Cardiac septum (tissue), 1 donor: ENCODE measurements at places on chromosomes 1 and 21. TPM values are rescaled to one million over a fixed set of nuclear protein-coding genes. Genes with fewer than 3 reads are reported as not detected.

Gene GBP4
- total RNA-seq = 6.4 TPM

Gene SLC45A3
- 1.8 TPM for total RNA-seq

Gene RXFP4
- total RNA-seq = not detected

GRCh38 chr1:156104065-156104810 is 10.3 kb upstream of the LMNA start:
- no peak for DNase-seq

DNA sequence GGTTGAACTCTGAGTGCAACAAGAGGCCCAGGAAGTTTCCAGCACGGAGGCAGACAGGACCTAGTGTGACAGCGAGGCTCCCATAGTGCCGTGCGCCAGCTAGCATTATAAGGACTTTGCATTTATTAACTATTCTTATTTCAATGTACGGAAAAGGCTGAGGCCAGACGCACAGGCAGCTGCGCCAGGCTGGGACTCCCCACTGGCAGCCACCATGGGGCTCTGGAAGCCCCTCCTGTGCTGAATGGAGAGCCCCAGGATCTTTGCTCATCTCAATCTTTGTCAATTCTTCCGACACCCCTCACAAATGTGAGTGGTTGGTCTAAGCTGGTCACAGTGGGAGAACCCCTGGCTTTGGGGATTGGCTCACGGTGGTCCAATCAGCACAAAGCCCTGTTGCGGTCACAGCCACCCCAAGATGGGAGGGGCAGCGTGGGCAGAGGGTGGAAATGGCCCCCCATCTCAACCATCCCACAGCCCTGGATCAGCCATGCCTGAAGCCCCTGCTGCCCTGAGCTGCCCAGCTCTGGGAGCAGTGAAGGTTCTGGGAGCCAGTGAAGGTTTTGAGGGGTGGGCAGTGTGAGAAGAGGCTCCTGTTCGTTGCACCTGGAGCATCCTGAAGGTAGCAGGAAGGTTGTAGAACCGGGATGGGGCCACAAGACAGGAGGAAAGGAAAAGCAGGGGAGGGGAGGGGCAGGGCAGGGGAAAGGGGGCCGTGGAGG is 59.5 kb upstream of the ADARB1 start:
- peak; percentile 26 for DNase-seq

DNA sequence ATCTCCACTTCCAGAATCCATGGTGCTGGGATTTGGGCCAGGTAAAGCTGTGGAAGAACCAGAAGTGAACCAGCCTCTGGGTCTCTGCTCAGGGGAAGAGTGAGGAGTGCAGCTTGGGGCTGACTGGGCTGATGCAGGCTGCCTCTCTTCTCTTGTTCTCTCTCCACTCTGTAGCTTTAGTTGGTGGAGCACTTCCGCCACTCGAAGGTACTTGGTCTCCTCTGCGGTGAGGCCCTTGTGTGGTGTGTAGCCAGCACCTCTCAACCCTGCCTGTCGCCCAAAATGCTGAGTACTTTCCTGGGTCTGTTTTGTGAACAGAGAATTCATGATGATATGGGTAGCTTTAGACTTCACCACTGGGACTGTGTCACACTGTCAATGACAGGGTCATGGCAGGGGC is 63.2 kb downstream of the URB2 start:
- no peak for DNase-seq

- DNase-seq = no peak
Observed at GRCh38 chr1:98896711-98897445, 107.8 kb downstream of the PLPPR5 start.

Gene UBIAD1
- total RNA-seq = 13.2 TPM

DNA sequence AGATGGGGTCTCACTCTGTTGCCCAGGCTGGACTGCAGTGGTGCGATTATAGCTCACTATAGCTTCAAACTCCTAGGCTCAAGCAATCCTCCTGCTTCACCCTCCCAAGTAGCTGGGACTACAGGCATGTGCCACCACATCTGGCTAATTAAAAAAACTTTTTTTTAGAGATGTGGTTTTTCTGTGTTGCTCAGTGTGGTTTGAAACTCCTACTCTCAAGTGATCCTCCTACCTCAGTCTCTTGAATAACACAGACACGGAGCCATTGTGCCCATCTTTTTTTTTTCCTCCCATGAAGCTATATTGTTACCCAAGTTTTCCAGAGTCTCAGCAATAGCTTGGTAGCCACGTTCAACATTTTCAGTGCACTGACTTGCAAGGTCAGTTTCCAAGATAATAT is 2.7 kb downstream of the GIPC2 start:
- DNase-seq = no peak

- DNase-seq = no peak
Observed at GRCh38 chr1:113021430-113022085, 51.4 kb upstream of the LRIG2 start.

Gene CYP4Z1
- not detected for total RNA-seq

- DNase-seq = no peak
Observed at GRCh38 chr1:206550446-206550845, 43.1 kb downstream of the RASSF5 start.

DNA sequence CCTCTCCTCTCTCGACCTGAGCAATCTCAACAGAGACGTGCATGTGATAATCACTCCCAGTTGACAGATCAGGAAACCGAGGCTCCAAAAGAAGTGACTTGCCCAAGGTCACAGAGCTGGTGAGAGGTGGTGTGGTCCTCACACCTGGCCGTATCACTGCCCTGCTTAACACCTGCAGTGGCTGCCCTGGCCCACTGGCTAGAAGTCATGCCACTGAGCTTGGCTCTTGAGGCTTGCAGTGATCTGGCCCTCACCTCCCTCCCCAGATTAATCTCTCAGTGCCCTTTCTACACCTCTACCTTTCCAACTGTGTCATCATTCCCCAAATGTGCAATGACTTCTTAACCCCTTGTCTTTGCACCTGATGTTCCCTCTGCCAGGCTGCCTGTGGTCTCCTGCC is 38.8 kb downstream of the CDCP2 start:
- DNase-seq = no peak

GRCh38 chr1:161195171-161195570 is 3.7 kb downstream of the ADAMTS4 start:
- DNase-seq = no peak

DNA sequence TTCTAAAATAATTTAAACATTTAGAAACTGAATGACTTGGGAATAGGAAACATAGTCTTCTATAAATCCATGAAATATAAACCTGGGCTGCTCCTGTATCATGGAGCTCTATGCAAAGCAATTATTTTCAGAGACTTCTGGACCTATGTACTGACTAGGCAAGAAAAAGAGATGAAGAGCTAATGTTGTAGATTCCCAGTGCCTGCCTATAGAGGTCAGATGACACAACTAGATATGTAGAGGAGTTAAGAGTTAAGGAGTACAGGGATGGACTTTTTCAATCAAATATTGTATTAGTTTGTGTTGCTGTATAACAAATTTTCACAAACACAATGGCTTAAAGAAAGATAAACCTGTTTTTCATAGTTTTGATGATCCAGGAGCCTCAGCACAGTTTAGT is 1434.5 kb downstream of the KCNT2 start:
- DNase-seq = no peak

DNA sequence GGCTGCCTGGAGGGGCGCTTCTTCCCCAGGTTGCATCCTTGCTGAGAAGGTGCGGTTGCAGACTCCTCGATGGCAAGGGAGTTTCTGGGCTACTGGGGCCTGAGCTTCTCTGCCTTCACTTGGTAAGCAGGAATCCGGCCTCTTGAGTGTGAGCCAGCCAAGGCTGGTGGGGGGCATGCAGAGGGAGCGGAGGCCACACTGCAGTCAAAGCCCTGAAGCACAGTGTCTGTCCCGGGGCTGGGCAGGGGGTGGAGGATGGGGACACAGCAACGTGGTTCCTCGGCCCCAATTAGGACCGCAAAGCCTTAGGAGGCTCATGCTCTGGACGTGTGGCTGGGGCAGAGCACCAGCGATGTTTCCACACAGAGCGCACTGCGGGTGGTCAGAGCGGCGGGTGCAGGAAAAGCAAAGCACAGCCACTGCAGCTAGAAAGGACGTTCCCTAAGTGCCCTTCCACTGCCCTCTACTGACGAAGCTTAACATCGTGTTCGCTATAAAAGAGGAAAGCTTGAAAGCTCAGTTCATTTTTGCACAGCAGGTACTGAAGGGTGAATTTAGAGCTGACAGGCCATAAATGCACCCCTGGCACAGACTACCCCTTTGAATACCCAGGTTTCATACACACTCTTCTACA is 60.7 kb upstream of the COG2 start:
- no peak for DNase-seq

DNA sequence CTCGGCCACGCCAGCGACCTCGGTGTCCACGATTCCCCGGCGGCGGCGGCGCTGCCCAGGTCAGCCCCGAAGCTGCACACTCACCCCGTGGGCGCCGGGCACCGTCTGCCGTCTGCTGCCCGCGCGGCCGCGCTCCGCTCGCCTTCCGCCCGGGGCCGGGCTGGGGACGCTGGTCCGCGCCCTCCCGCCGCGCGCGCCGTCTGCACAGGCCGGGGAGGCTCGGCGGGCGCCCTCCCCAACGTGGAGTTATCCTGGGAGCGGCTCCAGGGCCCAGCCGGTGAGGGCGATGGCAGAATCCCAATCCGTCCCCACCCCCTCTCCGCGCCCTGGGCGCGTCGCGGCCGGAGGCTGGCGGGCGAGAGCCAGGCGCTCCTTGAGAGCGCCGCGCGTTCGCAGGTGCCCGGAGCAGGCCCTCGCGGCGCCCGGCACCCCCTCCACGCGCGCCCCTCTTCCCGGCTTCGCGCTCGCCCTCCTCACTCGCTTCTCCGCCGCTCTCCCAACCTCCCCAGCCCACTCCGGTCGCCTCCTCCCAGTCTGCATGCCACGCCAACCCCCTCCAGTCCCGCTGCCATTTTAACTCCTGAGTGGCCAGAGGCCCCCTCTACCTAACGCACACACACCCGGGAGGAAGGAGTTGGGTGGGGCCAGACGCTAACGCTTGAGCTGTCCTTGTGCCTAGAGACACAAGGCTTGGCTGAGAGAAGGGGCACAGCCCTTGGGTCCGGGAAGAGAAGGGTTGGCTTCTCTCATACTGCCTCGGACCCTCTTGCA is at the start of gene LRRN2:
LRRN2 (minus strand) TSS at position 503 of the 771 bp plus-strand sequence. CDS start 65,746 bp downstream, outside the sequence.
- no peak for DNase-seq

- DNase-seq = no peak
Observed at GRCh38 chr1:200535605-200536004, 84.9 kb downstream of the KIF14 start.

Gene PTPN7
- 1.2 TPM for total RNA-seq

GRCh38 chr1:39876144-39876543 is 7.2 kb downstream of the TRIT1 start:
- no peak for DNase-seq

Gene KAZN
- 3.1 TPM for total RNA-seq

DNA sequence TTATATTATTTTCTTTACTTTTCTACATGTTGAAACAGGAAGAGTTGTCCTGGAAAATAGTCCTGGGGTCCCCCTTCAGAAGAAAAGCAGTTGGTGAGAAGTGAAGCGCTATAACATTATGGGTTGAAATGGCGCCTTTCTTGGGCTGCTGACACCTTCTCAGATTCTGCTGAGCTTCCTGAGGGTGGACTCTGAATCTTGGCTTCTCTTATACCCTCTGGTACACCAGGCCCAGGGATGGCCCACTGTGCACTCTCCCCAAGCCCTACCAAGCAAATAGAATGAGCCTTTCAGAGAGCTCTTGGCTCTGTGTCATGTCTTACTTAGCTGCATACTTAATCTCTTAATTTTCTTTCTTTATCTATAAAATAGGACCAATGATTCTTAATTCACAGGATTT is 42.3 kb downstream of the CD247 start:
- no peak for DNase-seq

DNA sequence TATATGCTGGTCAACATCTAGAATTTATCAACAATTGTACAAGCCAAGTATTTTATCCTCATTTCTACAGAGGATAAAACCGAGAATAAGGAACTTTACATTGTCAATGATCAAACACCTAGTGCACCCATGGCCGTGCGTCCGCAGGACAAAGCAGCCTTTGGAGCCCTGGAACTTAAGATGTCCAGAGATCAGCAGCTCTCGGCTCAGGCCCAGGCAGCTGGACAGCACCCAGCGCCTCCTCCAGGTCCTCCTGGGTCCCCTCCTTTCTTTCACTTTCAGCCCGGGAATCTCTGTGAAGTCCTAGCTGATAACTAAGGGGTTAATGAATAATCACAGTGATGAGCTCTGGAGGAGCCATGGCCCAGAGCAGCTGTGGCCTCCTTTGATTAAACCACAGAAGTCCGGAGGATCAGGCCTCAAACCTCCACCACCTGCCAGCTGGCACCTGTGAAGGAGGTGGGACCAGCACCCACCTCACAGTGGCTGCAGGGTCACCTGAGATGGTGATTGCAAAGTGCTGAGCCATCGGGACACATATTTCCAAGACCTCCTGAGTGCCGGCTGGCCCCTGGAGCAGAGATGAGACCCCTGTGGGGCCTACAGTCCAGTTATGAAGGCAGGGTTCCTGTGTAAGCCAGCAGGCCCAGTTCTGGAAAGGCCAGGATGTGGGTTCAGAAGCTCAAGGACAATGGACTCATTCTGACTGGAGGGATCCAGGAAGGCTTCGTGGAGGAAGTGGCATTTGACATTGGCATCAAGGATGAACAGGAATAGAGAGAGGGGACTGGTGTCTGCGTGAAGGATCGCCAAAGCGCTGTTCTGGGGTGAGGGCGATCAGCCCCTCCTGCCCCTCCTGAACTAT is 11.6 kb upstream of the SAMD11 start:
- DNase-seq = peak; percentile 54

DNA sequence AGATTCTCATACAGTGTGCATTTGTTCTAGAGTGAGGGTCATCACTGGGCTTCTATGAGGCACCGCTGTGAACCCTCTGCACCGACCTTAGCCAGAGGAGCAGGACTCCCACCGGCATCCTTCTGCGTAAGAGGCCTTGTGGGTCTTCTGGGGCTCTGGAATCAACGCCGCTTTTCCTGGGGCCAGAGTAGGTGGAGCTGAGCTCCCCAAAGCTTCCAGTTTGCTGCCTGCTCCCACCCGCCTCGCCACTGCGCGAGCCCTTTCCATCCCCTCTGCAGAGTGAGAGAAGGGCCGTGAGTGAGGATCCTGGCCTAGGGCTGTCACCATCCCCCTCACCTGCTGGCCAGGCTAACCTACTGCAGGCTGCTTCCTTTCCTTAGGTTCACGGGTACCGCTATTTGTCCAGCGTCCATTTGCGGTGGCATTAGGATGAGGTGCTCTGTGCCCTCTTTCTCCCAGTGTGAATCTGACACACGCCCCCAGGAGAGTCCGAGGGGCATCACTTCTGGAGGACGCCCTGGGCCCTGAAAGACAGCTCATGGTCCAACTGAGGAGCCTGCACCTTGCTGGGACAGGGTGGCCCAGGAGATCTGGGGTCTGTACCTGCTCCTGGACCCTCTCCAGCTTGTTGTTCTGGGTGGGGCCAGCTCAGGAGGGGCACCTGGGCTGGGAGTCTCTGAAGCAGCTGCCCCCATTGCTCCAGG is 36.2 kb downstream of the UMODL1 start:
- DNase-seq = no peak

DNA sequence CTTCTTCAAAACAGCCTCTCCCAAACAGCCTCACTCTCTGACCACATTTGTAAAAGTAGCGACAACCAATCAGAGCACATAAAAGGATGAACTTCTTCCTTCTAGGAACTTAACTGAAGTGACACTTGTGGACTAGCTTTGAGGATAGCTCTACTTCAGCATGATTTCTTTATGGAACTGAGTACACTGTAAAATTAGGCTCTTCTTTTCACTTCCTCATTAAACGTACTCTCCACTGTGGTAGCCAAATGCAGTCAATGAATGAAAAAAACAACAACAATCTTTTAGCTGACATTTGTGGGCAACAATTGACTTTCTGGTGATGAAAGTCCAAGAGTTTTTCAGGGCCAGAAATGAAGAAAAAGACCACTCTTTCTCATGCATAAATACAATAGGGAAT is 9.6 kb downstream of the LRRC53 start:
- DNase-seq = no peak

GRCh38 chr1:221234791-221235190 is 355.5 kb downstream of the HLX start:
- no peak for DNase-seq
